ENCODE measurements at places on chromosomes 12 and 14. TPM values are rescaled to one million over a fixed set of nuclear protein-coding genes. Genes with fewer than 3 reads are reported as not detected.

Gene HHIPL1
- 2.9 TPM for total RNA-seq

Gene ABCC9
- 123 TPM for total RNA-seq

Gene OTX2
- total RNA-seq: not detected

Gene TRPV4
- total RNA-seq: not detected

Gene SLC6A13
- 1.3 TPM for total RNA-seq

DNA sequence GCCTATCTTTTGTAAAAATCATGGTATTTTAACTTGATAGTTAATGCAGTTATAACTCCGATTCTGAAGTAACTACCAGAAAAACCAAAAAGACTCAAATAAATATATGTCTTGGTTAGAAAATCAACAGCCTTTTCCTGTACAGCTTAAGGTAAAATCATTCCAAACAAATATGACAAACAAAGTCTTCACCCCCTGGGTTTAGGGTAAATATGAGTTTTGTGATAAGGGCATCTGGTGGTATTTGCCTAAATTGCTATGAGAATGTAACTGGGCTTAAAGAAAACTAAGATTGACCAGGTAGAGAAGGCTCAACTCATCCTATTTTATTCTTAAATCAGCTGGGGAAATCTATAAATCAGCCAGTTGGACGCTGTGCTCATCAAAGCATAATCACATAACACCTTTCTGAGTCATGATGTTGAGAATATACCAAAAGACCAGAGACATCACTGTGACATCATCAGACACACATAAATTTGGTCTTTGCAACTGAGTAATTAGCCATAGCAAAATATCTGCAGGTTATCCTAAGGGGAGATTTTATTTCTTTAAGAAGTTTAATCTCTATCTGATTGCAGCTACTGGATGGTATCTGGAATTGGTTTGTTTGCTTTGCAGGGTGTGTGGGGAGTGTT is 133.9 kb downstream of the STXBP6 start:
- DNase-seq: no peak
- H3K27ac ChIP-seq: peak overlapping the region; percentile 40
- H3K36me3 ChIP-seq: no peaks in the 10 kb centered on the region
- H3K27me3 ChIP-seq: no peaks in the 10 kb centered on the region

DNA sequence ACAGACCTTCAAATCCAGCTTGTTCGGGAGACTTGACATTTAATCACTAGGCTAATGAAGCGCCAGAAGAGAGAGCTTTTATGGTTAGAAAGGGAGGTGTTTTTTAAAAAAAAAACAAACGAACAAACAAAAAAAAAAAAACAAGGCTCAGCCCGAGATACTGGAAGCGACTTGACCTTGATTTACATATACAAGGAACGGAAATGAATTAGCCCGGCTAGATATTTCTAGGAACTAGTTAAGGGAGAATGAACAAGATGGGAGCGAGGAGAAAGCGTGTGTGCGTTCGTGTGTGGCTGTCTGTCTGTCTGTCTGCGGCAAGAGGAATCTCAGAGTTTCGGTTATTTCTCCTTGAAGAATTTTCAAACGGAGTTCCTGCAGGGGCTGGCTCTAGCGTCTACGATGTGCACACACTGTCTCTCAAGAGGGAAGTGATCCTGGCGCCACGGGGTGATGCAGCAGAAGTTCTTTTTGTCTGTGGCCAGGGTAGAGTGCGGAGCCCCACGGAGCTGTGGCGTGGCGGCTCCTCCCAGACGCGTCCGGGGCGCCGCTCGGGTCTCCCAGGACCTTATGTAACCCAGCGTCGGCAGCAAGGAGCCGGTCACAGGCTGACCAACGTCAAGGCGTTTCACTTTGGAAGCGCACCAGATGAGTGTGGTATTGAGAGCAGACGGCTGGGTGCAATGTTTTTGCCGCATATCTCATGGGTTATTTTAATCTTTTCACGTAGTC is 18.8 kb downstream of the SOCS2 start:
- no peaks in the 10 kb centered on the region for H3K27me3 ChIP-seq
- DNase-seq: peak; percentile 68
- no peaks in the 10 kb centered on the region for H3K36me3 ChIP-seq
- peak overlapping the region; percentile 38 for H3K4me3 ChIP-seq
- peak overlapping the region; percentile 73 for H3K27ac ChIP-seq
